ENCODE measurements at places on chromosomes 16 and 17.

GRCh38 chr17:57849163-57849873 is 526 bp downstream of the MRPS23 start:
- DNase-seq = no peak

- no peak for DNase-seq
These were observed 74.1 kb downstream of the TMEM132E start for GRCh38 chr17:34653511-34653910.

DNA sequence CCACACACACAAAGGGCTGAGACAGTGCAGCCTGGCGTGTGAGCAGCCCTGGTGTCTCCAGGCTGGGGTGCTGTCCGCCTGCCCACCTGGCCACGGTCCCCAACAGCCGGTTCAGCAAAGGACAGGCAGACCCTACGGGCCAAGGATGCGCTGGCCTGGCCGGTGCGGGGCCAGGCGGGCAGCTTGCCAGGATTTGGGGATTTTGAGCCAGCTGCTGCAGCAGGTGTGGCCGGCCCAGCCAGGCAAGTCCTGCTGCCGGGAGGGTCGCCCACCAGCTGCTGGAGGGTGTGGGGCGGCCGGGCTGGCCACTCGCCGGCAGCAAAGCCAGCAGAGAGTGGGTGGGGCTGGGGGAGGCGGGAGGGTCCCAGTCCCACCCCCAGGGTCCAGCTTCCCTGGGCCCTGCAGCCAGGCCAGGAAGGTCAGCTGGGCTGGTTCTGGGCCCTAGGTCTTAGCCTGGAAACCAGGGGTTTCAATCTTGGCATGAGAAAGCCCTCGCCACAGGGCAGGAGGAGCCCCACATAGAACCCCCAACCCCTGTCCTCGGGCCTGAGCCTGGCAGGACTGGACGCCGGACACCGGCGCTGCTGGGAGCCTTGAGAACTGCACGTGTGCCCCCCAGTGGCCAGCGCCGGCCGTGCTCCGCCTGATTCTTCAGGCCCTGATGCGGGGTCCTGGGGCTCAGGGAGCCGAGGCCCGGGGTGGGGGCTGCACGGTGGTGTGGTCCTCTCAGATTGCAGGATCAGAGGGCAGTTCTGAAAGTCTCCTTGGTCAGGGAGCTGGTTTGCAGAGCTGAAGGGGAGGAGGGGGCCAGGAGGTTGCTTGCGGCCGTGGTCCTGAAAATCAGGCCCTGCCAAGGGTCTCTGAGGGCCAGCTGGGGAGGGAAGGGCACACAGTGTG is 17.6 kb upstream of the SSTR5 start:
- DNase-seq = no peak

DNA sequence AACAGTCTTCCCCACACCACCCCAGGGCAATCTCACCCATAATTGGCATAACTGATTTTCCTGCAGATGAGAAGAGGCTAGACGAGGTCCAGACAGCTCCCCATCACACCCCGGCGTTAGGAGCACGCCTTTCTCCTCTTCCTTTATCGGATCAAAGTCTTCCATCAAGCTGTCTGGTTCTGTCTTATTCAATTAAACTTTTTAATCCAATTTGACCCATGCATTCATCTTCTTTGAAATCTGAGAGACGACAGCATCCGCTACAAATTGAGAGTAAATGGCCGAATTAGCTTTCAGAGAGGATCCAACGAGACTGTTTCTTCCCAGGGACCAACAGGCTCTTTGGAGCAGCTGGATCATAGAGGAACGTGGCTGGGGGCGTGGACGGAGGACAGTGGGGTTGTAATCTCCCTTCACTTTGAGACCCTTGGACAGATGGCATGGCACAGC is 44.4 kb upstream of the GPRC5B start:
- DNase-seq = no peak

- no peak for DNase-seq
These were observed 42.8 kb upstream of the GCSH start for GRCh38 chr16:81138831-81139557.

- DNase-seq = no peak
These were observed 402.4 kb downstream of the ZFHX3 start for GRCh38 chr16:72645538-72645937.

DNA sequence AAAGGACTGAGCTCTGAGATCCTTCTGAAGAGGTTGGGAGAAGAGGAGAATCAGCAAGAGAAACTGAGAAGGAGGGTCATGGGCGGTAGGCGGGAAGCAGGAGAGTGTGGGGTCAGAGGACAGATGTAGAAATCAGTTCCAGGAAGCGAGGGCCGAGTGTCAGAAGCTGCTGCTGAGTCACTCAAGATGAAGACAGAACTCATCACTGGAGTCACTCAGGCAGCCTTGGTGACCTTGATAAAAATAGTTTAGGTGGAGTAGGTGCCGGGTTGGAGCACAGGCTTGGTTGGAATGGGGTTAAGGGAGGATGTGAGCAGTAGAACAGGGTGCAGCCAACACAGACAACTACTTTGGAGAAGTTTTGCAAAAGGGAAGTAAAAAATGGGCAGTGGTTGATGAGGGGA is 6.1 kb upstream of the ITGAM start:
- DNase-seq = no peak

DNA sequence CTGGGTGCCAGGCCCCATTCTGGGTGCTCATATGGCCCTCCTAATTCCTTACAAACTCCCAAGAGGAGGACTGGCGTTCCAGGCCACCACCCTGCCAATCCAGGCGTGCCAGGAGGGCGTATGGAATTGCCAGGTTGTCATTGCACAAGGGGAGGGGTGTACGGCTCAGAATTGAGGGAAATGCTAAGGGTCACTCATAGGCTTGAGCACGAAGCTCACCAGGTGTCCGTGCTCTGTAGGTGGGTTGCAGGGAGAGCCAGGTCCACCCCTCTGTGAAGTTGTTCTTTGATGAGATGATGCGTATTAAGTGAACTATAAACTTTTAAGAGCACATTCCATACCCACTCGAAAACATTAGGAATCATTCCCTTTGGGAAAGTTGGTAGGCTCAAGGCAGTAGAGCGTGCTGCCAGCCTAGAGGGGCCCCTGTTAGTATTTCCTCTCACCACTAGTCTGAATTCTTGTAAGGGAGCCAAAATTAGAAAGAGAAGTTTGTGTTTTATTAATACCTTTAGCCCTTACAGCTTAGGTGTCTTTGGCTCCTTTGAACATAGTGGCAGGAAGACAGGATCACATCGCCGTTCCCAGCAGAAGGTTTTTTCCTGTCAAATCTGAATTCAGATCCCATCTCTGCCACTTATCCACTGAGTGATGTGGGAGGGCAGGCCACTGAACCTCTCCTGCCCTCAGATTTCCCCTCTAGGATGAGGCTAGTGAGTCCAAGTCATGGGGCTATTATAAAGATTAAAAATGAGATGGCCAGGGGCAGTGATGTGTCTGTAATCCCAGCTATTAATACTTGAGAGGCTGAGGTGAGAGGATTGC is 38.7 kb upstream of the NFAT5 start:
- no peak for DNase-seq

DNA sequence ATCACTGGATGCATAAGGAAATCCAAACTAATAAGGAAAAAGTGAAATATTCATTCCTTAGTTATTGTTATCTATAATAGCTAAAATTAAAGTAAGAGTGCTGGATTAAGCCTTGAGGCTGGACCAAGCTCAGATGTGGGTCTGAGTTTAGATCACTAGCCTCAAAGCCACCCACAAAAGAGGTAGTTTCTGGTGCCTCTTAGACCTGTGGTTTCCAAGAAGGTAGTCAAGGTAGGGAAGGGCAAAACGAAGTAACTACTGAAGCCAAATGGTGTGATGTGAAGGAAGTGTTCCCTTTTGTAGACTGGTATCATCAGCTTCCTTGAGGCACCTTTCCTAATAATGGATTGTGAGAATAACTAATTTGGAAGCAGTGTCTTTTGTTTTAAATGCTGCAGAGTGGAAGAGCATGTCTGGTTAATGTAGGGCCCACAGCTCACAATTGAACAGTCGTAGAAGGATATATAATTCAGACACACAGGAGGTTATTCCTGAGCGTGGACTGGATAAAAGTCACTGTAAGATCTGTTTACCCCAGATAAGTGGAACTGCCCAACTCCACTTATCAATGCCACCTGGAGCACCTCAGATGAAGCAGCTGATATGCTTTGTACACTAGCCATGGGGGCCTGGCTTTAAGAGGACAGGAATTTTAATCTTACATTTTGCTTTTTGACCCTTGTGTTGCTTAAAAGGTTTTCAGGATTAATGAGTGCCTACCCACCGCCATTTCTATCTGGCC is 31.7 kb upstream of the LCMT1 start:
- DNase-seq = no peak

- no peak for DNase-seq
These were observed 29.4 kb upstream of the SLC13A2 start for GRCh38 chr17:28443901-28444638.

GRCh38 chr17:75241143-75241430 is 20.3 kb downstream of the GGA3 start:
- no peak for DNase-seq

DNA sequence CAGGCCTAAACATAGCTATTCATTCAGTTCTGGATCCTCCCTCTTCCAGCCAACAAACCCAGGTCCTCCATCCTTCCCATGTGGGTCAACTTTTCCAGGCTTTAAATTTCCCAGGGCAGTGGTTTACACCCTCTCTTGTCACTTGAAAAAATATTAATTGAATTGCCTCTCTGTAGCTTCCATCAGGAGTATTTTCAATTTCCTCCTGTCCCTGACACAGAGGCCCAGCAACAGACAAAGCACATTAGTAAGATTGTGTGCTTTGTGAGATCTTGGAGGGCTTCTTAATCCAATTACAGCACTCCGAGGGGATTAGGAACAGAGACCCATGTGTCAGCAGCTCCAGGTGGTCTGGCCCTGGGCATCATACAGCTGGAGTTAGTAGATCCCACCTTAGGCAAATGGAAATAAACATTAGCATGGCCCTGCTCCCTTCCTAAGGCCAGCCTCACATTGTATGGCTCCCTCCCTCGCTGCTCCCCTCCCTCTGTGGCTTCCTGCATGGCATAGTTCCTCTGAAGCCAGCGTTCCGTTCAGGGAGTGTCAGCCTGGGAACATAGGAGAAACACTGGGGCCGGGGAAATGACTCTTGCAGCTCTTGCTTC is 132.7 kb upstream of the HSBP1 start:
- DNase-seq = no peak

GRCh38 chr17:921161-921560 is 58.4 kb downstream of the NXN start:
- no peak for DNase-seq

GRCh38 chr16:11407047-11407982 is 62.1 kb downstream of the RMI2 start:
- DNase-seq = peak; percentile 39

DNA sequence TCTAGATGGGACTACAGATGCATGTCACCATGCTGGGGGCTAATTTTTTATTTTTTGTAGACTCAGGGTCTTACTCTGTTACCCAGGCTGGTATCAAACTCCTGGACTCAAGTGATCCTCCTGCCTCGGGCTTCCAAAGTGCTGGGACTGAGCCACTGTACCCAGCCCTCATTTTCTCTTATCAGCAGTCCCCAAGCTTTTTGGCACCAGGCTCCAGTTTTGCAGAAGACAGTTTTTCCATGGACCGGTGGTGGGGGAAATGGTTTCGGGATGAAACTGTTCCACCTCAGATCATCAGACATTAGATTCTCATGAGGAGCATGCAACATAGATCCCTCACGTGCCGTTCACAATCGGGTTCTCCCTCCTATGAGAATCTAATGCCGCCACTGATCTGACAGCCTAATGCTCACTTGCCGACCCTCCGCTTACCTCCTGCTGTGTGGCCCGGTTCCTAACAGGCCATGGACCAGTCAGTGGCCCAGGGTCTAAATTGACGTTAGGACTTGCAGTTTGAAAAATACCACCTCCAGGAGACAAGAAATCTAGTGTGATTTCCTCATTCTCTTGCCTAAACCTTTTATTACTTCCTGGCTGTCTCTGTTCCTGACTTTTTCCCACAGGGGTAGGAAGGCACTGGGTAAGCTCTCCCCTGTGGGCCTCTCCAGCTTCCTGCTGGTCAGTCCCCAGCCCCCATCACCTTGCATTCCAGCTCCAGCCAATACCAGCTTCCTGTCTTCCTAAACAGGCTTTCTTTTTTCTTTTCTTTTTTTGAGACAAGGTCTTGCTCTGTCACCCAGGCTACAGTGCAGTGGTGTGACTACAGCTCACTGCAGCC is 9.3 kb upstream of the CNP start:
- no peak for DNase-seq

GRCh38 chr16:15459791-15460190 is 25.4 kb downstream of the BMERB1 start:
- DNase-seq = no peak

GRCh38 chr16:78684655-78685375 is 585.4 kb downstream of the WWOX start:
- no peak for DNase-seq

DNA sequence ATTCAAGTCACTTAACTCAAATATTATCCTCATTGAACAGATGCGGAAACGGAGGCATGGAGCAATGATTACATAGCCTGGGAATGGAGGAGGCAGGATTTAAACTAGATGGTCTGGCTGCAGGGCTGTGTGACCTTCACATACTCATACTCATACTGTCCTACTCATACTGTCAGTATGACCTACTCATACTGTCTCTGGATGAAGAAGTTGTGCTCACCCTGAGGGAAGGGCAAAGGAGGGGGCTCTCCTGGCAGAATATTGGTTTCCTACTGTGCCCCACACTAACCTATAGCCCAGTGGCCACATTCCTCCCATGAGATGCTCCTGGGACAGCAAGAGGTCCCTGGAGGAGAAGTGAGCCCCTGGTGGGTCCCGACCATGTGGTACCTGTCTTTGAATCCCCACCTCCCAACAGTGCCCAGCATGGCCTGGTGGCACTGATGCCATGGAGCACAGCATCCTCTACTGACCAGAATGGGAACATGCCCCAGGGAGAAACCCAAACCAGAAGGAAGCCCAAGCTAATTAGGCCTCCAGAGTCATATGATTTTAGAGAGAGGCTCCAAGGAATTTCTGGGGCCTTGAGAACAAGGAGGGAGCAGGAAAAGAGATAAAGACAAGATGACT is 197.3 kb upstream of the SDK2 start:
- peak; percentile 46 for DNase-seq

DNA sequence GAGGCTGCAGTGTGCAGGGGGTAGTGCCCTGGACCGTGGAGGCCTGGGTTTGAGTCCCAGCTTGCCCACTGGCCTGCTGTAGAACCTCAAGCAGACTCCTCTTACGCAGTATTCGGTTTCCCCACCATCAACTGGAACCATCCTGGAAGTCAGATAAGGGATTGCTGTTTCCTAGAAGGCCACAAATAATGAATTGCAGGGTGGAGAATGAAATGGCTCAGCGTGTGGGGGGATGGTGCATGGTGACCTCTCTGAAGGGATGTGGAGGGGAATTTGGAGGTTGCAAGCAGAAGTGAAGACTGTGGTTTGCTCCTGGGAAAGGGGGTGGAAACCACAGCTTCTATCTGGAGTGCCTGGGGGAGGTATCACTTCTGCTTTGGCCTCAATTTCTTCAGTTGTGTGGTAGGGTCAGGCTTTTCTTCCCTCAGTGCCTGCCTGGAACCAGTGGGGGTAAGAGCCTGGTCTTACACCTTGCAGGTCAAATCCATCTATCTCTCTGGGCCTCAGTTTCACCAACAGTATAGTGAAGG is 1.7 kb downstream of the ADGRG5 start:
- DNase-seq = no peak
